ENCODE measurements at places on chromosomes 12 and 14.
A peak's percentile ranks its signal among the peaks of the same experiment; 100 is the strongest.

- DNase-seq, result no peak
Observed at GRCh38 chr14:77498984-77499527, 440 bp upstream of the ISM2 start.

DNA sequence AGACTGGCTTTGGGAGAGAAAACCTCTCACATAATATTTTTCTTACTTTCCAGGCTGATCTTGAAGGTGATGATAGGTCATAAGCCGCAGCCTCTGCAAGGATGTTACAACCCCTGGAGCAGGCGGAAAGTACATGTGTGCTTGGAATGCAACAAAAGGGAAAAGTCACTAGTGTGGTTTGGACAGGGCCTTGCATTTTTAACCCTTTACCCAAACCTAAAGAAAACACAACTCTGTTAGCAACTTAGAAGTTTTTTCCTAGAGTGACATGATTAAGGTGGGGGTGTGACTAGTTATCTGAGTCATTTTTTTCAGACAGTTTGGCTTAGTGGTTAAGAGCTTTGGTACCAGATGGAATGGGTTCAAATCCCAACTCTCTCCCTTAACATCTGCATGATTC, 97.0 kb downstream of the TMEM30B start:
- peak; percentile 62 for DNase-seq

DNA sequence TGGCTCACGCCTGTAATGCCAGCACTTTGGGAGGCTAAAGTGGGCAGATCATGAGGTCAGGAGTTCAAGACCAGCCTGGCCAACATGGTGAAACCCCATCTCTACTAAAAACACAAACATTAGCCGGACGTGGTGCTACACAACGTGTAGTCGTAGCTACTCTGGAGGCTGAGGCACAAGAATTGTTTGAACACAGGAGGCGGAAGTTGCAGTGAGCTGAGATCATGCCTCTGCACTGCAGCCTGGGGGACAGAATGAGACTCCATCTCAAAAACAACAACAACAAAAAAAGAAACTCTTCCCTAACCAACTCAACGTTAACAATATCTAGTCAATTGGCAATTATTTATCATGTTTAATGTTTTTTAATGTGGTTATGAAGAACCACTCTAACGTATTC, 89.3 kb downstream of the EPS8 start:
- no peak for DNase-seq

DNA sequence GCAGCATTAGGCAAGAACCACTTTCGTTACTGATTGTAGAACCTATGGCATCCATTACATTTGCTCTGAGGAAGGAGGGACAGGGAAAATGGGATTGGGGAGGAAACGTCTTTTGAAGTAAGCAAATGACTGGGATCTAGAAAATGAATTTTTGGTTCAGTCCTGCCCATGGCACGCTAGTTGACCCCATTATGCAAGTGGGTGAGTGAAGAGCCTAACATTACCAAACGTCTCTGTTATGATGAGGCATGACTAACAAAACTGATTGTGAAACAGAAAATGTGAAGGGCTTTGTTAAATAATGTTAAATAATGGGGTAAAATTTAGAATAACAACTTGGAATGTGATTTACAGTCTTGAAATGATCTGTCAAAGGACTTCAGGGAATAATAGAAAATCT, 38.9 kb downstream of the CPSF2 start:
- peak; percentile 10 for DNase-seq
